ENCODE measurements at places on chromosomes 2 and 18.

DNA sequence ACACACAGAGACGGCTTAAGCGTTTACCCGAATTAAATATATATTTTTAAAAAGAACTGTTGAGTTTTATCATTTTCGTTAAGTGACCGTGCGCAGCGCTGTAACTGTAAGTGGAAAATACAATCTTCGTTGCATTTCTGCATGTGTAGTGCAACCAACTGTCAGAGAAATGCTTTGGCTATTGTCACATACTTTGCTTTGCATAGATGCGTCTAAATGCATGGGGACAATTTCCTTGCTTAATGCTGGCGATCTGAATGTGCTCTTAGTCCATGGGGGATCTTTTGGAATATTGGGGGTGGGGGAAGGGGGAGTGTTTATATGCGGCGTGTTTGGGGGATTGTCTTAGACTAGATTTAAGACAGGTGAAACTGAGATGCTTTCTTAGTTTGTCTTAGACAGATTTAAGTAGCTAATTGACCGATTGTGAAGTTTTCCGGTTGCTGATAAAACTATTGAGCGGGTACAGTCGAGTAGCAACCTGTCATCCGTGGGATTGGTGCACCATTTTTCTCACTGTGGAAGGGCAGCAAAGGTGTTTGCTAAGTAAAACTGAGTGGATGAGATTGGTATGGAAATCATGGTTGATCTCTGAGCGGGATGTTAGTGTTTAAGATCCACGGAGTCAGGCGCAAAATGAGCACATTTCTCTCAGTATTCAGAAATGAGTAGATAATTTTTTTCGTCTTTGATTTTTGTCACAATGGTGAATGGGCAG is 476 bp downstream of the VSNL1 start:
- no peak for DNase-seq

DNA sequence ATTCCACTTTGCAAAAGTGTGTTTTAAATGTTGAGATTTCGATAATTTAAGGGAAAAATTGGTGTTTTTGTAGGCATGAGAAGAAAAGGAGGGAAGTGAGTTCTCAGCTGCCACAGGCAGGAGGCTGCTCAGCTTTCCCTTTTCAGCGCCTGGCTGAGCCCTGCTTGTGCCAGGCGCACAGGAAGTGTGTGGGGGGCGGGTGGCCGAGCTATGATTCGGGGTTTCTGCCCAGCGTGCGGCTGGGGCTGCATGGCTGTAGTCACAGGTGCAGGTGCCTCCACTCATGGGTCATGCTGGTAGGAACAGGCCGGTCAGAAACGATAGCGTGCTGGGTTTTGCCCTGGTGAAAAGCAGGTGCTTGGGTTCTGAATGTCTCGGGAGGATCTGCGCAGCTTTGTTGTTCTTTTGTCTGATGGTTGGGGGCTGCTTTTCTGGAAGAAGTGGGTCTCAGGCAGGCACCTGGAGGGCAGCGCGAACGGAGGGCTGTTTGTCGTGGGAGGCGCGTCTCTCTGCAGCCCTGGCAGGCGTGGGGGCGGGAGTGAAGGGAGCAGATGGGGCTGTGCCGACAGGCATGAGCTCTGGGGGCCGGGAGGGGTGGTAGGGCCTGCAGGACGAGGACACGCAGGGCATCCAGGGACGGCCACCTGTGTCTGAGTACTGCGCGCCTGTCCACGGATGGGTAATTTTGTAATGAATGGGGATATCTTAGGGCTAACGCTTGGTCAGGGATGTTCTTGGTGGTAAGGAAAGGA is 2.1 kb downstream of the KCNG2 start:
- no peak for DNase-seq

- DNase-seq, result no peak
These were observed 4.2 kb downstream of the GEN1 start for GRCh38 chr2:17758118-17758517.

DNA sequence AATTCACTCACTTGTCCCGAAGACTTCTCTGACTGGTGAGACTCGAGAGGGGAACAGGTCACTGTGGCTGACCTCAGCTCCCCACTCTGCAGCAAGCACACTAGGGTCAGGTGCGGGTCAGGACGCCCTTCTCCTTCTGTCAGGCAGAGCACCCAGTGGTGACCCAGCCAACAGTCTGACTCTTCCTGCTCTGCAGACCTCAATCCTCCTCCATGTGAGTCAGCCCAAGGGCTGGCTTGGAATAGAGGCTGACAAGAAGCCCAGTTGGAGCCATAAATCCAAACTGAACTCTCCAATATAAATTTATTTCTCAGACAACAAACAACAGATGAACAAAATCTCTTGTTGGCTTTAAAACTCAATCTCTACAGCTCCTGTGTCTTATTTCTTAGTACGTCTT is 253.1 kb downstream of the SH3BP4 start:
- no peak for DNase-seq

DNA sequence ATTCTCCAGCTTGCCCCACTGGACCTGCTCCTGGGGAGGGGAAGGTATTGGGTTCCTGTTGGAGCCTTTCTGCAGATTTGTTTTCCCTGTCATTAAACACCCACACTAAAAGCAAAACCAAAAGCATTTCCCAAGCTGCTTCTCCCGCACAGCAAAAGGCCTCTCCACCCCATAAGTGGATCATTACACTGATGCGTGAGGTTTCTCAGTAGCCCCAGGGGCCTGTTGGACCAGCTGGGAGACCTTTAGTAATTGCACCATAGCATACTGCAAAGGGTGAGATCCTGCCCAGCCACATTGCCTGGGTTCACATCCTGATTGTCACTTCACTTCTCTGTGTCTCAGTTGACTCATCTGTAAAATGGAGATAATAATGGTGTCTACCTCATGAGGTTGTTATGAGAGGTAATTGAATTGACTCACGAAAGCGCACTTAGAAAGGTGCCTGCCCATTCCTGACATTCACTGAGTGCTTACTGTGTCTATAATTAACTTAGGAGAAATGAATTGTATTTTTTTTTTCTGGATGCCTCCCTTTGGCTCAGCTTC is 43.9 kb downstream of the TOGARAM2 start:
- no peak for DNase-seq

GRCh38 chr18:63316612-63317555 is 2.7 kb downstream of the BCL2 start:
- peak; percentile 51 for DNase-seq

DNA sequence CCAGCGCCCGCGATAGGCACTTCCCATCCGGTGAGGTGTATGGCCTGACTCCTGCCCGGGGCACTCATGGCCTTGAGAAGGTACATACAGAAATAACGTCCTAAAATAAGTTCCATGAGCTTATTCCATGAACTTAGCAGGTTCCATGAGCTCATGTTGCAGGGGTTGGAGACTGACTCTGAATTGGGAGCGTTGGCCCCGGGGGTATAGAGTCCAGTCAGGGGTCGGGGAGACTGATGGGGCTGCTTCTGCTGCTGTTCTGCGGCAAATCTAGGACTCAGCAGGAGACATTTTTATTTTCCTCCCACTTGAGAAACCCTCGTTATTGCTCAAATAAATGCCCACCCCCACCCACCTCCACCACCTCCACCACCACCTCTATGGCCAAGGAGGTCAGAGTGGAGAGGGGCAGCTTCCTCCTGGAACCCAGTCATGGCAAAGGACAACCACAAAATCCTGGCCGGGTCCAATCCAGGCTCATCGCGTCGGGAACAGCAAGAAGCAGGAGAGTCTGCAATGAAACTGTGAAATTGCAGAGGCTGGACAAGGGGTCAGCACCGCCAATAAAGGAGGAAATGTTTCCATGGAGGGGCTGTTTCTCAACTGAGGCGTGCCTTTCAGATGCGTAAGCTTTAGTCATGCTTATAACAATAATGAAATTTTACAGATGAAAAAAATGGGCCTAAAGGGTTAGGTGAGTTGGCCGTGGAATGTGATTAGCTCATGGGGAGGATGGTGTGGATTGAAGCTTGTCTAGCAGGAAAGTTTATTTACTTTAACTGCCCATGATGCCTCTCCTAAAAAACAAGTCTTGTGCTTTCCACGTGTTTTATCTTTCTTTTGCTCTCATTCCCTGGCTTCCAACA is 136.6 kb upstream of the ALKAL2 start:
- DNase-seq, result no peak

DNA sequence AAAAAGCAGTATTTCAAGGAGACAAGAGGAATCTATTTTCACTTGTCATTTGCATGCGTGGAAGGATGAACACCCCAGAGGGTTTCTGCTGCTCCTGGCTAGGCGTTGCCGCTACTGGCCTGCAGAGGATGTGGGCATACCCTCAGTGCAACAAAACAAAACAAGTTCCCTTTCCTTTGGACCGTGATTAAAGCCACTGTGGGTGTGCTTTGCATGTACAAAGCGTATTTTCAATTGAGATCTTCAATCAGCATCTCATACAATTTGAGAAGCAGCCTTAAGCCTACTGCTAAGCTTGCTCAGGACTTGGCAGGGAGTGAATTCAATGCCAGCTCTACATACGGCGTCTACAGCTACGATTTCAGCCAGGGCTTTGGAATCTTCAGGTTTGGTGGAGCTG is 298.4 kb downstream of the LPIN1 start:
- no peak for DNase-seq

- no peak for DNase-seq
These were observed 265.1 kb upstream of the TNP1 start for GRCh38 chr2:217125014-217125413.

- peak; percentile 34 for DNase-seq
These were observed 81.0 kb downstream of the TAF4B start for GRCh38 chr18:26307161-26307773.

- no peak for DNase-seq
These were observed 47.5 kb downstream of the MRPS5 start for GRCh38 chr2:95073856-95074662.

- peak; percentile 12 for DNase-seq
These were observed at the start of gene VSNL1 for GRCh38 chr2:17540093-17540812. Gene VSNL1 (plus strand): TSS chr2:17540696. CDS start chr2:17592075, 51,379 bp downstream.

- no peak for DNase-seq
These were observed 128.4 kb downstream of the PDE1A start for GRCh38 chr2:182298456-182298855.

DNA sequence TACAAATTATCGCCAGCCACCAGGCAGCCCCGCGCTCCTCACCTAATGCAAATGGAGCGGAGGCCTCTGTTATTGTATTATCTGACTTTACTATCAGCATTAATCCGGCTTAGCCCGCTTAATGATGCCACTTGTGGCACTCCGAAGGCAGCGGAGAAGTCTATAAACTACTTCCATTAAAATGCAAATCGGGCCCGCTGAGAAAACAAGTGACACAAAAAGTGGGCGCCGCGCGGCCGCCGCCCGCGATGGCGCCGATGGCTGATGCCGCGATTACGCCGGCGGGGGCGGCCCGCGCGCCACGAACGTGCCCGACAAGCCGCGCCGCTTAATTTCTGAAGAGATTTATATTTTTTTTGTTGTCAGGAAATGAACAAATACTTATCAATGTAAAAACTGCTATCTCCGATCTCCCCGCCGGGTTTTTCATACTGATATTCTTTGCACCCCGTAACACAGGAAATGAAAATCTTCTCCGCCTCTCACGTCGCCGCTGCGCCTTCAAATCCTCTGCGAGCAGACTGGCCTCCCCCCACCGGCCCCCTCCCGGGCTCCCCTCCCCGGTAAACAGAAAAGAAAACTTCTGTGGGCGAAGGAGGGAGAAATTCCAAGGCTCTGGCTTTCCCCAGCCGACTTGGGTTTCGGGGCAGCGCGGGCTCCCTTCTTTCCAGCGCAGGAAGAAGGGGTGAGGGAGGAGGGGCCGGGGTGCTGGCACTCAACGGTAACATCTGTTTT is 221.8 kb downstream of the INSIG2 start:
- peak; percentile 59 for DNase-seq

GRCh38 chr2:55408098-55408882 is 11.4 kb downstream of the CCDC88A start:
- no peak for DNase-seq

DNA sequence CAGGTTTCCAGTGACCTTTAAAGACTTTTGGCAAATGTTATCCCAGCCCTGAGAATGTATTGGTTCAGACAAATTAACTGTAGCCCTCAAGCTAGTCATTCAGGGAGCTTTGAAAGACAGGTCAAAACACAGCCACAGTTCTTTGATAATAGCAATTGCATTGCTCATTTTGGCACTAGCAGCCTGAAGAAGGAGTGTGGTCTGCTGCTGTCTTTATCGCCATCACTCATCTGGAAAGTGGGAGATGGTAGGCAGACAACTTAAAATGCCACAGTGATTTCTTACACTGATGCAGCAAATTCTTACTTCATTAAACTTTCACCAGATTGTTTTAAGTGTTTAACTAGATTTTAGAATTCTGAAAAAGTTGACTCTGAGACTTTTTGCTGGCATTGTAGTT is 47.2 kb downstream of the DOK6 start:
- DNase-seq, result no peak

DNA sequence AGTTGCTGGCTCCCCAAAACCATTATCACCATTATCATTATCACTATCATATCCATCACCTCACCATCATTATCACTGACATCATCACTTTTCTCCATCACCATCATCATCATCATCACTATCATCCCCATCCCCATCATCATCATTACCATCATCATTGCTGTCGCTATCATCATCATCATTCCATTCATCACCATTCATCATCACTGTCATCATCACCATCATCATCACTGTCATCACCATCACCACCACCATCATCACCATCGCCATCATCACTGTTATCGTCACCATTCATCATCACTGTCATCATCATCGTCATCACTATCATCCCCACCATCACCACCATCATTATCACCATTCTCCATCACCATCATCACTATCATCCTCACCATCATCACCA is 9.0 kb downstream of the HPCAL1 start:
- no peak for DNase-seq

DNA sequence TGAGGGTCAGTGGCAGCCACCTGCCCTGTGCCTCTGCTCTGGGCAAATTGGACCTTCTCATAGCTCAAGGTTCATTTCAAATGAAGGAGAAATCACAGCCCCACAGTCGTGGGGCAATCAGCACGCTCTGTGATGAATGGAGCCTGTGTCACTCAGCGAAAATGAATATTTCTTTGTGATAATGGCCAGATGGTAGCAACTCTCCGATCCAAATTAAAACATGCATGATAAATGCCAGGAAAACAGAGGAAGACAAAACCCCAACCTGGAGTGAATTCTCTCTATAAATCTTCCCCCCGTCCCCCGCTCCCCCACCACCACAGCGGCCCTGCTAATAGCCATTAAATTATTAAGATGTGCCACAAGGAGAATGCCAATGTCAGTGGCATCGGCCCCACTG is 258.4 kb downstream of the CELF4 start:
- DNase-seq, result no peak

- DNase-seq, result no peak
These were observed 27.0 kb downstream of the SKA1 start for GRCh38 chr18:50401888-50402287.

GRCh38 chr2:191675807-191676721 is 1.9 kb upstream of the NABP1 start:
- DNase-seq, result peak; percentile 69

DNA sequence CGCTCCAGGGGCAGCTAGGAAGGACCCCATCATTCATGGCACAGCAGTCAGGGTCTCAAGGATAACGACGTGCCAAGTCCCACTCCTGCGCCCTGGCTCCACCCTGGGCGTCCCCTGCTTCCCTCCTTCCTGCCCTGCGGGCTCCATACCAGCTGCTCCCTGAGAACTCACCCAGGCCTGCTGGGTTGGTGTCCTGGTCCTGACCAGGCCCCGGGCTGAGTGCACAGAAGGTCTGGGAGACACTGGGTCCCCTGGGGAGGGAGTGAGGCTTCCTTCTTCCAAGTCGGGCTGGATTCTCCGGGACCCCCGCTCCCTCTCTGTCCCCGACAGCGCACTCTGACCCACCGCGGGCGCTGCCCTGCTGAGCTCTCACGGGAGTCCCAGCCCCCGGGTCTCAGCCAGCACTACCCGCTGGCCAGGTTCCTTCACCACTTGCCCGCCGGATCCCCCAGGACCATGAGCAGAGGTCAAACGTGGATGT is 160.2 kb downstream of the PXDN start:
- DNase-seq, result no peak

- DNase-seq, result no peak
These were observed 57.6 kb downstream of the ATOH8 start for GRCh38 chr2:85811180-85812093.

GRCh38 chr2:222499226-222499625 is 74.9 kb downstream of the SGPP2 start:
- DNase-seq, result no peak

Data from GM20000 (cell line).